ENCODE measurements at places on chromosomes 16 and 17. TPM values are rescaled to one million over a fixed set of nuclear protein-coding genes. Genes with fewer than 3 reads are reported as not detected.

- no peak for DNase-seq
- H3K27ac ChIP-seq = no peak overlapping the region
- H3K4me1 ChIP-seq = no peaks in the 10 kb centered on the region
- H3K36me3 ChIP-seq = no peaks in the 10 kb centered on the region
Measured at GRCh38 chr17:35947156-35947585, 3.7 kb upstream of the LYZL6 start.

DNA sequence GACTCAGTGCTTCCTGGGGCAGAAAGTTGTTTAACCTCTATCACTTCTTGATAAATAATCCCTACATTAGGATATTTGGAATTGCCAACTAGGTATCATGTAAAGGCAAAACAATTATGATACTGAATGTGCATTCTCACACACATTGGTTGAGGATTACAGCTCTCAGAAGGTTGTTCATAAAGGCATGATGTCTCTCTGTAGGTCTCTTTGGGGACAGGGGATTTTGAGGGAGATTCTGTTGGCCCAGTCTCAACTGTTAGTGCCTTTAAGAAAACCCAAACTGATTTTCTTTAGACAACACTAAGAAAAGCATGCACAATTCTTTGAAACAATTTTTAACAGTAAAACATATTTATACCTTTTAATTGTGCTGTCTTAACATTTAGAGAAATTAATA lies 56.5 kb downstream of the GNAO1 start:
- H3K36me3 ChIP-seq = no peaks in the 10 kb centered on the region
- H3K27me3 ChIP-seq = no peaks in the 10 kb centered on the region
- H3K4me1 ChIP-seq = no peaks in the 10 kb centered on the region

RNF222 gene
- total RNA-seq = not detected

GRCh38 chr16:29982560-29983419 lies 9.1 kb downstream of the TAOK2 start:
- no peak overlapping the region for H3K4me3 ChIP-seq
- peaks cover 49% of the 10 kb centered on the region for H3K36me3 ChIP-seq
- H3K4me1 ChIP-seq = no peaks in the 10 kb centered on the region
- H3K27me3 ChIP-seq = no peaks in the 10 kb centered on the region
- no peak for DNase-seq

CACNG3 gene
- total RNA-seq = not detected

TPSG1 gene
- not detected for total RNA-seq

- H3K27me3 ChIP-seq = no peaks in the 10 kb centered on the region
- H3K27ac ChIP-seq = no peak overlapping the region
- H3K36me3 ChIP-seq = peaks cover 12% of the 10 kb centered on the region
- H3K4me3 ChIP-seq = no peak overlapping the region
Measured at GRCh38 chr17:1786708-1787107, 24.8 kb downstream of the SERPINF1 start.

TEKT5 gene
- 2.2 TPM for total RNA-seq

FADS6 gene
- total RNA-seq = not detected

GRCh38 chr16:9844361-9844760 lies 337.9 kb downstream of the GRIN2A start:
- H3K4me3 ChIP-seq = no peak overlapping the region
- no peak for DNase-seq
- no peaks in the 10 kb centered on the region for H3K36me3 ChIP-seq
- no peak overlapping the region for H3K27ac ChIP-seq
- H3K27me3 ChIP-seq = no peaks in the 10 kb centered on the region
- peaks cover 34% of the 10 kb centered on the region for H3K4me1 ChIP-seq

GRCh38 chr16:57588831-57589230 lies 39.6 kb upstream of the ADGRG1 start:
- no peak overlapping the region for H3K27ac ChIP-seq
- peaks cover 23% of the 10 kb centered on the region for H3K4me1 ChIP-seq
- H3K36me3 ChIP-seq = no peaks in the 10 kb centered on the region
- no peaks in the 10 kb centered on the region for H3K27me3 ChIP-seq
- DNase-seq = no peak

- no peaks in the 10 kb centered on the region for H3K27me3 ChIP-seq
- DNase-seq = no peak
- no peaks in the 10 kb centered on the region for H3K36me3 ChIP-seq
- H3K27ac ChIP-seq = no peak overlapping the region
- H3K4me1 ChIP-seq = no peaks in the 10 kb centered on the region
- H3K4me3 ChIP-seq = no peak overlapping the region
Measured at GRCh38 chr17:74268558-74268957, 5.5 kb upstream of the DNAI2 start.

- H3K27ac ChIP-seq = no peak overlapping the region
- H3K36me3 ChIP-seq = peaks cover 5% of the 10 kb centered on the region
Measured at GRCh38 chr17:67125924-67126323, 81.6 kb downstream of the CACNG1 start.

DNA sequence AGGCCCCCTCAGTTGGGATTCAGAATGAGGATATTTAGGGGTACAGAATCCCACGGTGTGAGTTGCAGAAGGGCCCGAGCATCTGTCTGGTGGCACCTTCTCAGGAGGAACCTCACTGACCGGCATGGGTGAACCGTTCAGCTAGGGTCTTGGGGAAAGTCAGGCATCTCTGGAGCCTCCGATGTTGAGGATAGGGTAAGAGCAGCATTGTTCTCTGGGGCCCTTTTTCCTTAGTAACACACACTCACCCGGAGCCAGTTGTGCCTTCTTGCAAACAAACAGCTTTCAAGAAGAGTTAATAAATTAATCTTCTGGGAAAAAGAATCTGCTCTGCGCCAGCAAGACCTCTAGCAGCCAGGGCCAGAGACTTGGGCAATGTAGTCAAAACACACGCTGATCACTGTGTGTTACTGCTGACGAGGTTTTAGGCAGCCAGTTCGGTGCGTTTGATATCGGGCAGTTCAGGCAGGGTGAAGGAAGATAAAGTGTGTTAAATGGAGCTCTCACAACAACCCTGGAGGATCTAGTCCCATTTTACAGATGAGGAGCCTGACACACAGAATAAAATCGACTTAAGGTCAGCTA lies 48.9 kb downstream of the MSI2 start:
- no peaks in the 10 kb centered on the region for H3K4me1 ChIP-seq
- DNase-seq = no peak
- no peak overlapping the region for H3K4me3 ChIP-seq
- no peak overlapping the region for H3K27ac ChIP-seq
- H3K27me3 ChIP-seq = no peaks in the 10 kb centered on the region

GRCh38 chr16:22739077-22739476 lies 74.9 kb upstream of the HS3ST2 start:
- no peaks in the 10 kb centered on the region for H3K36me3 ChIP-seq
- H3K4me1 ChIP-seq = no peaks in the 10 kb centered on the region
- no peaks in the 10 kb centered on the region for H3K27me3 ChIP-seq
- no peak overlapping the region for H3K4me3 ChIP-seq
- H3K27ac ChIP-seq = no peak overlapping the region
- DNase-seq = no peak

- H3K36me3 ChIP-seq = peaks cover 3% of the 10 kb centered on the region
- H3K4me1 ChIP-seq = peaks cover 12% of the 10 kb centered on the region
- DNase-seq = peak; percentile 68
- H3K27ac ChIP-seq = peak overlapping the region; percentile 90
- no peaks in the 10 kb centered on the region for H3K27me3 ChIP-seq
Measured at GRCh38 chr16:48366165-48367093, 18.8 kb downstream of the SIAH1 start.

NPIPB8 gene
- total RNA-seq = not detected

DNA sequence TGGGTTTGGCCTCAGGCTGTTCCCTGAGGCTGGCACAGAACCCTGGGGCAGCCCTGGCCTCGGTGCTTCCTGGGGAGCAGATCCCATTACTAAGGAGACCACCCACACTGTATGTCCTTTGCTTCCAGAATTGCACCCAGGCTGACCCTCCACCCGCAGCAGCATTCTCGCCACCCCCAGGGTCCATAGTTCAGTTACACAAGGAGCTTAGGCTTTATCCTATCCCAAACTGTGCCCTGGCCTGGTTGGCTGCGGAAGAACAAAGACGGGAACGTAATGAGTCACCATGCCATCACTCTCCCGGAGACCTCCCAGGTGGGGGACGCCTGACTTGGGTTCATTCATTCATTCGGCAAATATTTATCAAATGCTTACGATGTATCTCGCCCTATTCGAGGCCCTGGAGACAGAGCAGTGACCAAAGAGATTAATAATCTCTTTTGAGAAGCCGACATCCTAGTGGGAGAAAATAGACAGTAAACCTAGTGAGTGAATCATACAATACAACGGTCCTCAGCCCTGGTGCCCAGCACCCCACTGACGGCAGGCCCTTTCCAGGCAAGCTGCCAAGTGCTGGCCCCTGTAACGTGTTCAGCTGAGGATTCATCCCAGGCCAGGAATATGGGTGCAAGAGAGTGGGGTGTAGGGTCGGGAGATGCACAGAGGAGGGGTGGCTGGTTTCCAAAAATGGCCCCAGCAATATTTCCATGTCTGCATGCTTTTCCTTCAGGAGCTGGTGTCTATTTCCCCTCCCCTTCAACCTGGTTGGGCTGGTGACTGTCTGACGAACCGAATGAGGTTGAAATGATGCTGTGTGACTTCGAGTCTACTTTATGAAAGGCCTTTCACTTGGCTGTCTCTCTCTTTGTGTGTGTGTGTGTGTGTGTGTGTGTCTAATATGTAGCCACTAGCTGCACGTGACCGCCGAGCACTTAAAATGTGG lies 134.2 kb downstream of the MGAT5B start:
- no peak for DNase-seq
- no peak overlapping the region for H3K27ac ChIP-seq
- no peaks in the 10 kb centered on the region for H3K27me3 ChIP-seq
- no peaks in the 10 kb centered on the region for H3K36me3 ChIP-seq
- no peak overlapping the region for H3K4me3 ChIP-seq
- peaks cover 17% of the 10 kb centered on the region for H3K4me1 ChIP-seq

MYH2 gene
- total RNA-seq = not detected

YWHAE gene
- total RNA-seq = 452 TPM

TMIGD1 gene
- not detected for total RNA-seq

TMEM204 gene
- not detected for total RNA-seq

- no peaks in the 10 kb centered on the region for H3K36me3 ChIP-seq
- H3K4me3 ChIP-seq = no peak overlapping the region
- DNase-seq = no peak
- H3K4me1 ChIP-seq = peaks cover 36% of the 10 kb centered on the region
- no peaks in the 10 kb centered on the region for H3K27me3 ChIP-seq
- no peak overlapping the region for H3K27ac ChIP-seq
Measured at GRCh38 chr17:36130346-36130745, 26.7 kb downstream of the CCL4 start.

DNA sequence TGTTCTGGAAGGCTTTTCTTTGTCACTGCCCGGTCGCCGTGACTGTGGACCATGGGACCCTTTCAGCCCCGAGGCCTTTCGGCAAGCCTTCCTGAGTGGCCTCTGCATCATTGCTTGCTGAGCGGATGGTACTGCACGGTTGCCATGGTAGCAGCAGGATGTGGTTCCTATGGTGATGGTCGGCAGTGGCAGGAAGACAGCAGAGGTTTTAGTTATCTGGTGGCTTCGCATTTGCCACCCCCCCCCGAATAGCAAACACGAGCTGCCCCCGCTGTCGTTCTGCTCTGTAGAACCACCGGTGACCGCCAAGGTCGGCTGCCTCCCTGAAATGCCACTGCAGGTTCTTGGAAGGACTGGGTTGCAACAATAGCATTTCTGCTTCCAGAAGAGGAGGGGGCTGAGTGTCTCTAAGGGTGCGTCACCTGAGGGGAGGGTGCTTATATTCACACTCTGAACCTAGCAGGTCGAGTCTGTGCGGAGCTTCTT lies 76.6 kb downstream of the CMIP start:
- H3K27me3 ChIP-seq = no peaks in the 10 kb centered on the region
- H3K4me3 ChIP-seq = no peak overlapping the region
- peaks cover 8% of the 10 kb centered on the region for H3K36me3 ChIP-seq

- H3K27me3 ChIP-seq = no peaks in the 10 kb centered on the region
- no peaks in the 10 kb centered on the region for H3K36me3 ChIP-seq
- no peak for DNase-seq
- no peak overlapping the region for H3K27ac ChIP-seq
- H3K4me1 ChIP-seq = no peaks in the 10 kb centered on the region
- H3K4me3 ChIP-seq = no peak overlapping the region
Measured at GRCh38 chr17:42853004-42853403, 2.0 kb downstream of the AOC3 start.

GRCh38 chr16:67162506-67163163 lies 1.9 kb upstream of the HSF4 start:
- DNase-seq = no peak
- H3K4me1 ChIP-seq = peaks cover 50% of the 10 kb centered on the region
- H3K27me3 ChIP-seq = peaks cover 2% of the 10 kb centered on the region
- no peaks in the 10 kb centered on the region for H3K36me3 ChIP-seq
- no peak overlapping the region for H3K27ac ChIP-seq
- H3K4me3 ChIP-seq = peak overlapping the region; percentile 53

GRCh38 chr16:10871157-10871991 lies 5.6 kb upstream of the CIITA start:
- H3K27ac ChIP-seq = peak overlapping the region; percentile 65
- H3K4me1 ChIP-seq = peaks cover 84% of the 10 kb centered on the region
- no peaks in the 10 kb centered on the region for H3K27me3 ChIP-seq
- DNase-seq = peak; percentile 86

- DNase-seq = no peak
- peaks cover 3% of the 10 kb centered on the region for H3K4me1 ChIP-seq
- H3K36me3 ChIP-seq = peaks cover 6% of the 10 kb centered on the region
- no peaks in the 10 kb centered on the region for H3K27me3 ChIP-seq
- H3K4me3 ChIP-seq = no peak overlapping the region
- no peak overlapping the region for H3K27ac ChIP-seq
Measured at GRCh38 chr16:3548445-3548844, 28.8 kb downstream of the NLRC3 start.

RAMP2 gene
- 0.43 TPM for total RNA-seq

GAS7 gene
- 53.4 TPM for total RNA-seq

DNA sequence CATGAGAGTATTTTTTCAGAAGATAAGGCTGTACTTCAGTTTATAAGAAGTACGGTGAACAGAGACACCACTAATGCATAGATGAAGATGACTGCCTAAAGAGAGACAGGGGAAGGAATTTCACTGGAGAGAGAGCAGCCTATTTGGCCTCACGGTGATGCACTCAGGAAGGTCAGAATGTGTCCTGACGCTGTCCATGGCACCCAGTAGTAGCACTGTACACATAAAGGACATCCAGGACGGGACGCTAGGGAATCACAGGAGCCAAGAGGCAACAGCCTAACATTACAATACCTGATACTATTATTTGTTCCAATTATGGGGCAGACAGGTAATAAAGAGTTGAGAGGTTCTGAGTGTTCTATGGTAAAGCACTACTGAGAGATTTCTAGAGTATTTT lies 24.9 kb upstream of the LRRC37A start:
- no peak for DNase-seq
- H3K36me3 ChIP-seq = no peaks in the 10 kb centered on the region

GRCh38 chr17:693791-694638 lies 20.6 kb downstream of the VPS53 start:
- no peaks in the 10 kb centered on the region for H3K4me1 ChIP-seq
- H3K27ac ChIP-seq = no peak overlapping the region
- H3K36me3 ChIP-seq = peaks cover 8% of the 10 kb centered on the region
- H3K27me3 ChIP-seq = no peaks in the 10 kb centered on the region

GRCh38 chr17:13265311-13265710 lies 247.5 kb upstream of the ELAC2 start:
- no peaks in the 10 kb centered on the region for H3K36me3 ChIP-seq
- no peak for DNase-seq
- no peak overlapping the region for H3K27ac ChIP-seq
- no peaks in the 10 kb centered on the region for H3K27me3 ChIP-seq
- no peak overlapping the region for H3K4me3 ChIP-seq

All from GM12878 (cell line).